ENCODE measurements at places on chromosomes 7 and 10.

GRCh38 chr7:77855371-77856083 is 57.0 kb downstream of the PHTF2 start:
- no peak for DNase-seq

- DNase-seq: no peak
Measured at GRCh38 chr10:43086321-43086942, 9.6 kb downstream of the RET start.

DNA sequence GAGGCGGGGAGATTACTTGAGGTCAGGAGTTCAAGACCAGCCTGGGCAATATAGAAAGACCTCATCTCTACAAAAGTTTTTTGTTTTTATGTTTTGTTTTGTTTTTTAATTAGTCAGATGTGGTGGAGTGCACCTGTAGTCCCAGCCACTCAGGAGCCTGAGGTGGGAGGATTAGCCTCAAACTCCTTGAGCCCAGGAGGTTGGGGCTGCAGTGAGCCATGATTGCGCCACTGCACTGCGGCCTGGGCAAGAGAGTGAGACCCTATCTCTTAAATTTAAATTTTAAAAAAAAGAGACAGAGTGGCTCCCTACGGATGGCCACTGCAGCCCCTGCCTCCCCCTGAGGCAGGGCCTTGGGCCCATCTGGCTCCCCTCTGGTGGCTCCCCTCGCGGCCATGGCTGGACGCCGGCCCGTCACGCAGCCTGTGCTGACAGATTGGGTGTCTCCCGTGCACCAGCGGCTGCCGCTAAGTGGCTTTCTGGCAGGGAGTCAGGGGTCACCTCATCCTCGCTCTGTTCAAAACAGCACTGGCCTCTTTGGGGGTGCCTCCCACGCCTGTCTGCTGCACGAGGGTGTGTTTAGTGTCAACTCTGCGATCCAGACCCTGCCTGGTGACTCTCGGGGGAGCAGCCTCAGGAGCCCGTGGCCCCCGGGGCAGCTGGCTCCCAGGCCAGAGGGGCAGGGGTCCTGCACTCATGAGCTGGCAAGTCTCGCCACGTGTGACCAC is 44.4 kb upstream of the ELN start:
- no peak for DNase-seq

GRCh38 chr10:125129076-125129458 is 31.3 kb downstream of the CTBP2 start:
- DNase-seq: no peak

GRCh38 chr10:119284679-119285096 is 77.3 kb downstream of the GRK5 start:
- no peak for DNase-seq

- no peak for DNase-seq
Measured at GRCh38 chr10:66842371-66842770, 83.5 kb upstream of the LRRTM3 start.

DNA sequence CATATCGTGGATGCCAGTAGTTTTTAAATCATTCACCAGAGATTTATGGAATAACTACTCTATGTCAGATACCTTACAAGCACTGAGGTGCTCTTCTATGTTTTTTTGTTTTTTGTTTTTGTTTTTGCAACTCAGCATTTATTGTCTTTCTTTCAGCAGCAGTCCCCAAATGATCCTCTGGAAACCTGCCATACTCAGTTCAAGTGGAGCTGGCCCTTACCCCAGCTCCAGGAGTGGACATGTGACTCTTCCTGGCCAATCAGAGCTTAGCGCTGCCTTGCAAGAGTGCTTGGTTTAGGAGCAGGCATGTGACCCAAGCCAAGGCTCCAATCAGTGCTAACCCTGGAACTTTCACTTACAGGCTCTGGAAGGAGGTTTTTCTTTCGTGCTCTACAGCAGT is 356.6 kb upstream of the ZMIZ1 start:
- DNase-seq: no peak

DNA sequence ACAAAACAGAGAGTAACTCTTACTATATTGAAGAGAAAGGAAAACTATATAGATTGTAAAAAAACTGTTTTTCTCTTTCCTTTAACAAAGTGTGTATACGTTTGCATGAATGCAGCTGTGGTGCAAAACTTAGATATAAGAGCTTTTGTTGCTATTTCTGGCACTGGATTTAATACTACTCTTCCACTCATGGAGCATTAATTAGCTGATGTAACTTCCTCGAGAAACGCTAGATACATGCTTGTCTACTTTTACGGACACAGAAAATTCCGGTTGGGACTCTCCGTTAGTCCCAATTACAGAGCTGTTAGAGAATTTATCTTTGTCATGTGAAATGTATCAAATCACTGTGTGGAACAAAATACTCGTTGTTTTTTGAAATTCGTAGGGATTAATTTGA is 135.5 kb downstream of the ZNF22 start:
- no peak for DNase-seq

GRCh38 chr7:28687537-28687936 is 270.6 kb downstream of the TRIL start:
- no peak for DNase-seq

Data from AG04449 (cell line).